ENCODE measurements at places on chromosomes 16 and 17.
A peak's percentile ranks its signal among the peaks of the same experiment; 100 is the strongest.

- DNase-seq = no peak
These were observed 29.4 kb downstream of the ANKFY1 start for GRCh38 chr17:4234401-4234800.

GRCh38 chr17:871751-872519 lies 89.8 kb downstream of the MRM3 start:
- no peak for DNase-seq

DNA sequence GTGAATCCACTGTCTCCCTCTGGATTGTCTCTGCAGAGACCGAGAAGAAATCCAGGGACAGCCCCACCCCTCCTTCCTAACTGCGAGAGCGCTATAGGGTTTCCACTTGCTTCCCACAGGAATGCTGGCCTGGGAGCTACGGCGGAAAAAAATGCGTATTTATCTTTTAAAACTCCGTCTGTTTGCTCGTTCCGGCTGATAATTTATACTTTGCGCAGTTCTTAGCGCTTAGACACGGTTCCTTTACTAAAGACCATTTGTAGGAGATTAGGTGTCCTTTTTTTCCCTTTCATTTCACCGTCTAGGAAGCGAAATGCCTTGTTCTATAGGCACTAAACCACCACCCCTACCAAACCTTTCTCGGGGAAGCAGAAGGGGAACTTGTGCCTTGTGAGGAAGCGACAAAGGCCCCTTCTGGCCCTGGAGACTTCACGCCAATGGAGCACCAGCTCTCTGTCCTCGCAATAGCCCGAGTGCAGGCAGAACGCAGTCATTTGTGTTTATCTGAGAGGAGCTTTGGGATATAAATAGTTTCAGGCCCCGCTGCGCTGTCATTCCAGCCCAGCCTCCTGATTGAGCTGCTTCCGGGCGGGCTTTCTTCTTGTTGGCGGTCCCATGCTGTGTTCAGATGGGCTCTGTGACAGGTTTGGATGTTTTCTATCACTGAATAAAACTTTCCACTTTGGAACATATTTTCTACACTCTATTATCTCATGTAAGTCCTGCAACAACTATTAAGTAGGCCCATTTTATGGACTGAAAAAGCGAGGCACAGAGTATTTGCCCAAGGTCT lies 791 bp upstream of the SUPT4H1 start:
- DNase-seq = no peak

- DNase-seq = no peak
These were observed 35.4 kb downstream of the ITGAM start for GRCh38 chr16:31295206-31295605.

DNA sequence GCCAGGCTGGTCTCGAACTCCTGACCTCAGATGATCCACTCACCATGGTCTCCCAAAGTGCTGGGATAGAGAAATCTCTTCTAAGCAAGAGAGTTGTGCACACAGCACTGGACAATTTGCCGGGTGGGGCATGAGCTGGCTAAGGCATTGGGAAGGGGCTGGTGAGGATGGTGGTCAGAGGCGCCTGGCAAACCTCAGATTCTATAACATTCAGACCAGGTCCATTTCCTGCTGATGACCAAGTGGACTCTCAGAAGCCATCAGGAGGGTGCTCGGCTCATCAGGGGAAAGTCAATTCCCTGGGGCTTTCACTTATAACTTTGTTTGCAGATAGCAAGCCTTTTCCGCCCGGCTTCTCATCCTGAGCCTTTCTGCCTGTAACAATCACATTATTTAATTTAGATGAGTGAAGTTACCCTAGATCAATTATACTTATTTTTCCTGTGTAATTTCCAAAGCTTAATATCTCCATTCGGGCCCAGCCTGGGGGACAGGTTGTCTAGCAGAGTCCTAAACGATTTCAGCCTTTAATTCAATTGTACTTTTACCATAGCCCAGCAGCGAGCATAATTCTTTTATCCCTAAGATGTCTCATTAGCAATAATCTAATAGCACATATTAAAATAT lies 15.0 kb upstream of the SLC6A2 start:
- DNase-seq = no peak

DNA sequence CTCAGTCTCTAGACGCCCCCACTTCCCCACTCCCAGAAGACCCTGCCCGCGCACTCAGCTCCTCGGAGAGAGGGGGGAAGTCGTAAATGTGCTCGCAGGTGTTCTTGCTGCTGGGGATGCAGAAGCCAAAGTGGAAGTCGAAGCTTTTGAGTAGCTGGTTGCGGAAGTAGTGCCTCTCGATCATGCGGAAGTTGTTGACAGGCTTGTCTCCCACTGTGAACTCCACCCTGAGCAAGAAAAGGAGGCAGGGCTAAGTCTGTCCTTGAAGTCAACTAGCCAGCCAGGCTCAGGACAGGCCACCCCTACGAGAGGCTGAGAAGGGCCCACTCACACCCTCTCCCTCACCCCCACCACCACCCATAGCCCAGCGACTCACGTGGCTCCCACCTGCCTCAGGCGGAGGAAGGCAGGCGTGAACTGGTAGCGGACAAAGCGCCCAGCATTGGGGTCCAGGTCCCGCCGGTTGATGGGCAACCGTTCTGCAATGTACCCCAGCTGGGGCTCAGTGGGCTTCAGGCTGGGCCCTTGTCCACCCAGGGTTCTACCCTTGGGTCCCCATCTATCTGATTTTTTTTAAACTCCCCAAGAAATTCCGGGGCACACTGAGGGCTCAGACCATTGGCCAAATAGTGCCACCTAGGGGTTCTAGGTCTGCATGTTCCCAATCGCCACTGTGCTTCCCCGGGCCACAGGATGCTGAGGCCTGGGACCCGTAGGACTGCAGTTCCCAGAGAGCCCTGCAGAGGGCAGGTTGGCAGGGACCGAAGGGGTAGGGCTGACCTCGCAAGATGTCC lies 4.6 kb downstream of the UNC119 start:
- peak; percentile 41 for DNase-seq

DNA sequence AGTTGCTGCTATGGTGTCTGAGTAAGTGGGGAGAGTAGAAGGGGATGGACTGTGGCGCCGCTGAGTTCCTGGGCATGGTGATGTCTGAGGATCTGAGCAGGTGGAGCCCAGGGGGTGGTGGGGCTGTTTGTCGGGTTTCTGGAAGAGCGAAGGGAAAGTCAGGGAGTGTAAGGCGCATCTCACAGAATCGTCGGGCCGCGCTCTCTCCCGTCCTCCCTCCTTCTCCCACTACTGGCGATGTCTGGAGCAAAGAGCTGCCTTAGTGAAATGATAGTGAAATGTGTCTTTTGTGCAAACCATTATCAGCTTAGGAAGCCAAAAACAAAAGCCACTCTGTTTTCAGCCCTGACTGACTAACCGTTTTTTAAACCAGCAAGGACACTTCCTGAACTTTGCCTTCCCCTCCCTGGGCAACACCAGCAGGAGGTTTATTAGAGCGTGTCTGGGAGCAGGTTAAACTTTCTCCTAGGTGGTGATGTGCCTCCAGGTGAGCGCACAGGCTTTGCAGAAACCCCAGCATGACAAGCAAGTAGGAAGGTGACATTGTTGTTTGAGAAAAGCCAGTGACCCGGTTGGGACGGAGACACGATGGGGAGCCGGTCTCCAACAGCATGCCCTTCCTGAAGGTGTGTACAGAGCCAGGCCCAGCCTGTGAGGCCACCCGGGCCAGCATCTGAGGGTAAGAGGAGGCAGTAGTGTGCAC lies 49.1 kb downstream of the RAB11FIP3 start:
- DNase-seq = no peak
